ENCODE measurements at places on chromosomes 13 and 19. TPM values are rescaled to one million over a fixed set of nuclear protein-coding genes. Genes with fewer than 3 reads are reported as not detected.

Gene ZNF729
- total RNA-seq = not detected

- H3K4me3 ChIP-seq = no peak overlapping the region
- H3K4me1 ChIP-seq = peaks cover 1% of the 10 kb centered on the region
- no peak for DNase-seq
- no peaks in the 10 kb centered on the region for H3K27me3 ChIP-seq
Observed at GRCh38 chr19:21158523-21159135, 16.8 kb downstream of the ZNF431 start.

GRCh38 chr19:48417421-48417820 is 24.0 kb downstream of the GRIN2D start:
- no peak overlapping the region for H3K27ac ChIP-seq
- DNase-seq = no peak
- H3K27me3 ChIP-seq = peaks cover 27% of the 10 kb centered on the region
- H3K4me3 ChIP-seq = no peak overlapping the region
- H3K36me3 ChIP-seq = no peaks in the 10 kb centered on the region
- peaks cover 23% of the 10 kb centered on the region for H3K4me1 ChIP-seq

- H3K36me3 ChIP-seq = peaks cover 35% of the 10 kb centered on the region
- no peak overlapping the region for H3K27ac ChIP-seq
- no peaks in the 10 kb centered on the region for H3K27me3 ChIP-seq
- H3K4me1 ChIP-seq = peaks cover 9% of the 10 kb centered on the region
- H3K4me3 ChIP-seq = no peak overlapping the region
Observed at GRCh38 chr19:48216933-48217332, 38.8 kb downstream of the CARD8 start.

DNA sequence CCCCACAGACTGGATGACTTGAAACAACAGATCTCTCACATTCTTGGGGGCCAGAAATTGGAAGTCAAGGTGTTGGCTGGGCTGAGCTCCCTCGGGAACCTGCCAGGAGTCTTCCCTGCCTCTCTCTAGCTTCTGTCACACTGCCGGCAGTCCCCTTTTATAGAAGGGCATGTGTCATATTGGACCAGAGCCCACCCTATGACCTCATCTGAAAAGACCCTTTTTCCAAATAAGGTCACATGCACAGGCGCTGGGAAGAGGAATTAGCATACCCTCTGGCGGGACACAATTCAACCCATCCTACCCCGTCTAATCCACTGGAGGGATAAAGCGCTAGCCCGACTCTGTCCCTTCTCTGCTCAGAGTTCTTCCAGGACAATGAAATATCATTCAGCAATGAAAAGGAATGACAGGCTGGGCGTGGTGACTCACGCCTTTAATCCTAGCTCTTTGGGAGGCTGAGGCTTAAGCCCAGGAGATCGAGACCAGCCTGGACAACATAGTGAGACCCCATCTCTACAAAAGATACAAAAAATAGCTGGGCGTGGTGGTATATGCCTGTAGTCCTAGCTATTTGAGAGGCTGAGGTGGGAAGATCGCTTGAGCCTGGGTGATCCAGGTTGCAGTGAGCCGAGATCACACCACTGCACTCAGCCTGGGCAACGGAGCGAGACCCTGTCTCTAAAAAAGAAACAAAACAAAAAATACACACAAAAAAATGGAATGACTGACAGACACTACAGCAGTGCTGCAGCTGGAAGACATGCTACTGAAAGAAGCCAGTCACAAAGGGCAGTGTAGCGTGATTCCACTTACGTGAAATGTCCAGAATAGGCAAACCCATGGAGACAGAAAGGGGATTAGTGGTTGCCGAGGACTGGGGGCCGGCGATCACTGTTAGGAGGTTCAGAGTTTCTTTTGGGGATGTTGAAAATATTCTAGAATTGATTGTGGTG is 28.5 kb downstream of the MEIS3 start:
- no peak for DNase-seq
- peaks cover 2% of the 10 kb centered on the region for H3K4me1 ChIP-seq
- H3K4me3 ChIP-seq = no peak overlapping the region
- H3K27ac ChIP-seq = no peak overlapping the region
- no peaks in the 10 kb centered on the region for H3K36me3 ChIP-seq
- peaks cover 18% of the 10 kb centered on the region for H3K27me3 ChIP-seq

GRCh38 chr19:44662691-44663385 is 8.4 kb upstream of the CEACAM19 start:
- no peak for DNase-seq
- H3K27ac ChIP-seq = no peak overlapping the region
- peaks cover 2% of the 10 kb centered on the region for H3K36me3 ChIP-seq
- H3K4me1 ChIP-seq = no peaks in the 10 kb centered on the region
